ENCODE measurements at places on chromosomes 3 and 15. TPM values are rescaled to one million over a fixed set of nuclear protein-coding genes. Genes with fewer than 3 reads are reported as not detected.

- no peak for DNase-seq
- H3K36me3 ChIP-seq, result no peaks in the 10 kb centered on the region
- no peaks in the 10 kb centered on the region for H3K27me3 ChIP-seq
Measured at GRCh38 chr3:21484828-21485144, 266.2 kb downstream of the ZNF385D start.

- no peaks in the 10 kb centered on the region for H3K36me3 ChIP-seq
- H3K27ac ChIP-seq, result no peak overlapping the region
- peaks cover 6% of the 10 kb centered on the region for H3K4me1 ChIP-seq
- DNase-seq, result no peak
- H3K27me3 ChIP-seq, result no peaks in the 10 kb centered on the region
Measured at GRCh38 chr3:66320390-66320789, 99.6 kb downstream of the SLC25A26 start.

DNA sequence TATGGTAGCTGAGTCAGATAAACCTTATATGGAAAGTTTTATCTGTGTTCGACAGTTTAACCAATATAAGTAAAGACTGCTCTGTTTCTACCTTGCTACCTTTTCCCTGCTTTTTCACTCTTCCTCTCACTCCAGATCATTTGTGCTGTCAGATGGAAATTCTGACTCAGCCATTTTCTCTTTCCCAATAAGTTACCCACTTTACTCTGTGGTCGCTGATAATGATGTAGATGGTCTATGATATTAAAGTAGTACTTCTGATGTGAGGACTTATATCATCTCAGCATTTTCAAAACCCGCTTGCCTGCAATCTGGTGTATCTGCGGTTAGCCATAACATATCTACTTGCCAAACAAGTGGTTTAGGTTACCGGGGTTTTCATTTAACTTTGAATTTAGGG, 15.0 kb upstream of the UTS2B start:
- H3K27ac ChIP-seq, result no peak overlapping the region
- H3K4me1 ChIP-seq, result peaks cover 8% of the 10 kb centered on the region
- no peak overlapping the region for H3K4me3 ChIP-seq
- no peaks in the 10 kb centered on the region for H3K27me3 ChIP-seq

HEG1 gene
- 16.5 TPM for total RNA-seq

APH1B gene
- 12.4 TPM for total RNA-seq

DNA sequence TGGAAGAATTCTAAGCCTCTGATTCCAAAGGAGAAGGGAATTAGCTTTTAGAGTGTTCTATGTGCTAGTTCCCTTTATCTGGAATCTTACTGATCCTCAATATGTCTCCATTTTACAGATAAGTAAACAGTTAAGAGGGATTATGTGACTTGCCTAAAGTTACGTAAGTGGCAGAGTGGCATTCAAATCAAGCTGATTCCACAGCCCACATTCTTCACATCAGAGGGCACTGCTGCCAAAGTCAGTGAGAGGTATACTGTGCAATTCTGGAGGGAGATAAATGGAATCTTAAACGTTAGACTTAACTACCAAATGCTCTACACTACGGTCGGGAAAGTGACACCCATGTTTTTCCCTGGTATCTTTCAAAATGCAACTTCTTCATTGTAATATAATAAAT, 11.0 kb upstream of the MELTF start:
- no peaks in the 10 kb centered on the region for H3K27me3 ChIP-seq
- H3K4me3 ChIP-seq, result no peak overlapping the region
- H3K27ac ChIP-seq, result no peak overlapping the region
- no peaks in the 10 kb centered on the region for H3K4me1 ChIP-seq
- DNase-seq, result no peak

RBP2 gene
- total RNA-seq, result not detected

DNA sequence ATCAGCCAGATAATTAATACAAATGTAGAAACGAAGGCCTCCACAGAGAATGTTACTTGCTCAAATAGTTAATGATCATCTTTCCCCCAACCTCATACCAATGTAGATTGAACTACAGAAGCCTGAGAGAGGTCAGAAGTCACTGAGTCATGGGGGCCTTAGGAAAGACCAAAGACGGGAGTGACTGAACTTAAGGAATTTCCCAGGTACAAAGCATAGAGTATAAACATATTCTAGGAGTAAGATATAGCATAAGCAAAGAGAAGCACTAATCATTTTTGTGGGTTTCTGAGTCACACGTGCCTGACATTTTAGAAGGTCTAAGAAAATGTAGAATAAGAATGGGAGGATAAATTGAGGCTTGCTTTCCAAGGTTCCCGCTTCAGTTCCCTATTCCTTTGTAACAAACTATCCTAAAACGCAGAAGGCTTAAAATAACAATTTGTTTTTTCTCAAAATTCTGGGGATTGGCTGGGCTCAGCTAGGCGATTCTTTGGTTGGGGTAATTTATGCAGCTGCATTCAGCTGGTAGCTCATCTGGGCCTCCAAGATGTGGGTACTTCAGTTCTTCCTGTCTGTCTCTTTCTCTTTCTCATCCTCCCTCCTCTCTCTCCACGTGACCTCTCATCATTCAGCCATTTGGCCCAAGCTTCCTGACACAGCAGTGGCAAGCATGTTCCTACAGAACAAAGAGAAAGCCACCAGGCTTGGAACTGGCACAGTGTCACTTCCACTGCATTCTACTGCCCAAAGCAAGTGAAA, 422.6 kb downstream of the FOXP1 start:
- H3K27me3 ChIP-seq, result no peaks in the 10 kb centered on the region
- DNase-seq, result no peak
- H3K4me1 ChIP-seq, result peaks cover 32% of the 10 kb centered on the region
- peak overlapping the region; percentile 43 for H3K27ac ChIP-seq

- H3K4me1 ChIP-seq, result no peaks in the 10 kb centered on the region
- no peak overlapping the region for H3K27ac ChIP-seq
- no peak for DNase-seq
- no peaks in the 10 kb centered on the region for H3K27me3 ChIP-seq
Measured at GRCh38 chr3:18670759-18671158, 245.6 kb upstream of the SATB1 start.

GRCh38 chr3:67335813-67336212, 318.6 kb downstream of the SUCLG2 start:
- no peak overlapping the region for H3K27ac ChIP-seq
- H3K4me1 ChIP-seq, result no peaks in the 10 kb centered on the region
- no peaks in the 10 kb centered on the region for H3K27me3 ChIP-seq

ANKDD1A gene
- total RNA-seq, result 5.4 TPM

DNA sequence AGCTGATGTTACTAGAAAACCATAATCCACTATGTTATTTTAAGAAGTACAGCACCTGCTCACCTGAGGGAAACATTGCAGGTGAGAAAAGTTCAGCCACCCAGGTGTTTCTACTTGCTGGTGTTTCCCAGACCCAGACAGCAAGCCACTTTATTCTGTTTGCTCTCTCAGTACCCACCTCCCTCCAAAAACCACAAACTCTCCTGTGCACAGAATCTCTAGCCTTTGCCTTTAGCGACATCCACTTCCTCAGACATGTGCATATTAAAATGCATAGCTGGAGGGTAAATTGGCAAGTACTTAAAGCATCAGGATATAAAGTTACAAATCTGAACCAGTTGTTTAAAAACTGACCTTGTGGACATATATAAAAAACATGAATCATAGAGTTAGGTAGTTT, 36.7 kb downstream of the VGLL3 start:
- H3K4me3 ChIP-seq, result no peak overlapping the region
- no peaks in the 10 kb centered on the region for H3K4me1 ChIP-seq
- no peak for DNase-seq
- no peaks in the 10 kb centered on the region for H3K36me3 ChIP-seq

PXYLP1 gene
- total RNA-seq, result 24.3 TPM

- H3K27ac ChIP-seq, result no peak overlapping the region
- H3K36me3 ChIP-seq, result peaks cover 39% of the 10 kb centered on the region
- H3K4me1 ChIP-seq, result no peaks in the 10 kb centered on the region
- H3K4me3 ChIP-seq, result no peak overlapping the region
- DNase-seq, result no peak
- no peaks in the 10 kb centered on the region for H3K27me3 ChIP-seq
Measured at GRCh38 chr3:27380433-27381357, 11.5 kb upstream of the NEK10 start.

DNA sequence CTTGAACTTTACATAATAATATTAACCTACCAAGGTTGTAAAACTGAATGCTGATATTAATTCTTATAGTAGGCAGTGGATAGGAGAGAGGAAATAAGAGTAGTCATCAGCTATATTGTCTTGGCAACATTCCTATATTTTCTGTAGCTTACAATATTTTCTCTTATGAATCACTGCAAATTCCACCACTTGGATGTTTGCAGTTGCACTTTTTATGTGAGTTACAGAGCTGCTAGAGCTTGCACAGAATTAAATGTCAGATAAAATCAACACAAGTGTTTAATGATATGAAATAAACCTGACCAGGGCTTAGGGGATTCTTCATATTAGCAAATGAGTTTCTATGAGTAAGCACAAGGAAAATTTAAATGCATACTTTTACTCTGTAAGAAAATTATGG, 1710.1 kb downstream of the SI start:
- H3K36me3 ChIP-seq, result no peaks in the 10 kb centered on the region
- no peak for DNase-seq
- H3K27ac ChIP-seq, result no peak overlapping the region
- no peaks in the 10 kb centered on the region for H3K27me3 ChIP-seq
- no peak overlapping the region for H3K4me3 ChIP-seq

MYLK gene
- 4.8 TPM for total RNA-seq

- no peaks in the 10 kb centered on the region for H3K36me3 ChIP-seq
- H3K27me3 ChIP-seq, result no peaks in the 10 kb centered on the region
- DNase-seq, result no peak
- H3K4me1 ChIP-seq, result no peaks in the 10 kb centered on the region
- no peak overlapping the region for H3K4me3 ChIP-seq
- H3K27ac ChIP-seq, result no peak overlapping the region
Measured at GRCh38 chr3:9061634-9062033, 98.4 kb upstream of the RAD18 start.

- no peak for DNase-seq
- no peaks in the 10 kb centered on the region for H3K27me3 ChIP-seq
- no peak overlapping the region for H3K27ac ChIP-seq
- H3K4me3 ChIP-seq, result no peak overlapping the region
Measured at GRCh38 chr15:75107908-75108838, 84.8 kb downstream of the PPCDC start.
